Smooth muscle cell of bladder (primary cell): ENCODE measurements at places on chromosomes 3 and 15. TPM values are rescaled to one million over a fixed set of nuclear protein-coding genes. Genes with fewer than 3 reads are reported as not detected.

The KCNH8 gene
- under 0.01 TPM in 1 of 2 replicates, not detected in the other for total RNA-seq

The SLC22A14 gene
- under 0.01 and 0.18 TPM in 2 replicates for total RNA-seq

The C2CD4B gene
- total RNA-seq = 0.28 TPM in 1 of 2 replicates, not detected in the other

The ERICH6 gene
- total RNA-seq = under 0.01 TPM in 1 of 2 replicates, not detected in the other

The ACAN gene
- total RNA-seq = 0.28 and 0.92 TPM in 2 replicates
